ENCODE measurements at places on chromosomes 16 and 17.

DNA sequence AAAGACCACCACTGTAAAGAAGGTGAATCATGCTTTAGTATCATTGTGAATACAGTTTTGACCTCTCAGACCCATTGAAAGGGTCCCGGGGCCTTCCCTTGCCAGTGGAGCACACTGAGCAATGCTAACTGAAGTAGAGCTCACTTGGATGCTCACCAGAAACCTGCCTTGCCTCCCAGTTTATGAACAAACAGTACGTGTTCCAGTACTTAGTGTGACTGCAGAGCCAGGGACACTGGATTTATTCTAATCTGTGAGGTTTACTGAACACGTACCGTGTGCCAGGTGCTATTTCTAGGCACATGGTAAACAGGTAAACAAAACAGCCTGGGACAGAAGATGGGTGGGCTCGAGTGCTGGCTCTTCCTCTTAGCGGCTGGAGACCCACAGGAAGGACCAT, 79.6 kb downstream of the FOXL1 start:
- no peak overlapping the region for H3K27ac ChIP-seq
- no peaks in the 10 kb centered on the region for H3K4me1 ChIP-seq
- H3K4me3 ChIP-seq, result no peak overlapping the region
- H3K27me3 ChIP-seq, result no peaks in the 10 kb centered on the region

GRCh38 chr17:20214794-20215193, 205.6 kb downstream of the SPECC1 start:
- H3K4me3 ChIP-seq, result no peak overlapping the region
- H3K4me1 ChIP-seq, result no peaks in the 10 kb centered on the region
- no peak overlapping the region for H3K27ac ChIP-seq
- H3K27me3 ChIP-seq, result no peaks in the 10 kb centered on the region

DNA sequence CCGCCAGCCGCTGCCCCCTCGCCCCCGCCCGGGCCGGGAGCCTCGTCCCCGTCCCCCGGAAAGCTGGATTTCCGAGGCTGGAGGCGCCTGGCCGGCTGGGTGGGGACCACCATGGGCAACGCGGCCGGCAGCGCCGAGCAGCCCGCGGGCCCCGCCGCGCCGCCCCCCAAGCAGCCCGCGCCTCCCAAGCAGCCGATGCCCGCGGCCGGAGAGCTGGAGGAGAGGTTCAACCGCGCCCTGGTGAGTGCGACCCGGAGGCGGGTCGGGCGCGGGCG, 266 bp downstream of the FMNL1 start:
- H3K4me3 ChIP-seq, result peak overlapping the region; percentile 56
- no peak for DNase-seq
- no peaks in the 10 kb centered on the region for H3K4me1 ChIP-seq
- H3K27ac ChIP-seq, result peak overlapping the region; percentile 66

GRCh38 chr16:4309833-4310266, 6.0 kb upstream of the GLIS2 start:
- peaks cover 32% of the 10 kb centered on the region for H3K4me1 ChIP-seq
- H3K4me3 ChIP-seq, result no peak overlapping the region
- no peaks in the 10 kb centered on the region for H3K27me3 ChIP-seq
- DNase-seq, result peak; percentile 85

- no peak for DNase-seq
- no peak overlapping the region for H3K4me3 ChIP-seq
- no peak overlapping the region for H3K27ac ChIP-seq
- H3K36me3 ChIP-seq, result no peaks in the 10 kb centered on the region
Observed at GRCh38 chr17:73791631-73792030, 147.4 kb upstream of the SDK2 start.

GRCh38 chr16:87350681-87351319, 32.8 kb downstream of the FBXO31 start:
- no peak for DNase-seq
- no peaks in the 10 kb centered on the region for H3K4me1 ChIP-seq
- H3K27ac ChIP-seq, result no peak overlapping the region
- no peak overlapping the region for H3K4me3 ChIP-seq

- H3K27me3 ChIP-seq, result no peaks in the 10 kb centered on the region
- H3K36me3 ChIP-seq, result no peaks in the 10 kb centered on the region
- no peak for DNase-seq
- peaks cover 6% of the 10 kb centered on the region for H3K4me1 ChIP-seq
Observed at GRCh38 chr17:6075845-6076244, 5.7 kb downstream of the WSCD1 start.

- no peaks in the 10 kb centered on the region for H3K27me3 ChIP-seq
- no peak overlapping the region for H3K4me3 ChIP-seq
- DNase-seq, result no peak
- H3K4me1 ChIP-seq, result no peaks in the 10 kb centered on the region
- H3K27ac ChIP-seq, result no peak overlapping the region
- no peaks in the 10 kb centered on the region for H3K36me3 ChIP-seq
Observed at GRCh38 chr16:55825115-55825728, 7.7 kb downstream of the CES1 start.

DNA sequence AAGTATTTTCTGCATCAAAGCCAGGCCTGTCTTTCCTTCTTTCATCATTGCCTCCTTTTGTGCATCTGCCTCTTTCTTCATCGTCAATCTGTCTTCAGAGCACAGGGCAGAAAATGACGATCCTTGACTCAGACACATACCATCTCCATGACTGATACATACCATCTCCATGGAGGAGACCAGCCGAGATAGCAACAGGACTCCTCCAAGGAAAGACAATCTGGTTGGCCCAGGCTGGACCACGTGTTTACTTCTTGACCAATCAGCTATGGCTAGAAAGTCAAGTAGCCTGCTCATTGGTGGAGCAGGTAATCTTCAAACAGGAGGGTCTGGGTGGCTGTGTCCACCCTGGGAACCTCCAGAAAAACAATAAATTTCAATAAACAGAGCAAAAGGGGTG, 164.6 kb downstream of the CPPED1 start:
- no peaks in the 10 kb centered on the region for H3K27me3 ChIP-seq
- H3K4me1 ChIP-seq, result no peaks in the 10 kb centered on the region
- no peak for DNase-seq

DNA sequence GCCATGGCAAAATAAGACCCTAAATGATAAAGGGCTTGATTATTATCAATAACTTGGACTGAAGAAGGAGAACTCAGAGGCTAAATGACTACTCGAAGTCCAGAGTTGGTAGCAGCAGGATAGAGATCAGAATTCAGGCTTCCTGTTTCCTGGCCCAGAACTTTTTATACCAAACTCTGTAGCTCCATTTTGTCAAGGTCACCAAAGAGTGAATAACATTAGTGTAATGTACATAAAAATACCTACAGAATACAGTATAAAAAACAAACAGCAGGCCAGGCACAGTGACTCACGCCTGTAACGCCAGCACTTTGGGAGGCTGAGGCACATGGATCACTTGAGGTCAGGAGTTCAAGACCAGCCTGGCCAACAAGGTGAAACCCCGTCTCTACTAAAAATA, 79.0 kb downstream of the ARHGAP17 start:
- H3K36me3 ChIP-seq, result peaks cover 97% of the 10 kb centered on the region
- H3K27ac ChIP-seq, result no peak overlapping the region
- no peaks in the 10 kb centered on the region for H3K4me1 ChIP-seq
- no peak for DNase-seq
- H3K27me3 ChIP-seq, result no peaks in the 10 kb centered on the region

GRCh38 chr17:41580687-41581365, 5.9 kb downstream of the KRT14 start:
- H3K27ac ChIP-seq, result no peak overlapping the region
- peaks cover 19% of the 10 kb centered on the region for H3K27me3 ChIP-seq
- H3K4me1 ChIP-seq, result no peaks in the 10 kb centered on the region
- no peaks in the 10 kb centered on the region for H3K36me3 ChIP-seq

DNA sequence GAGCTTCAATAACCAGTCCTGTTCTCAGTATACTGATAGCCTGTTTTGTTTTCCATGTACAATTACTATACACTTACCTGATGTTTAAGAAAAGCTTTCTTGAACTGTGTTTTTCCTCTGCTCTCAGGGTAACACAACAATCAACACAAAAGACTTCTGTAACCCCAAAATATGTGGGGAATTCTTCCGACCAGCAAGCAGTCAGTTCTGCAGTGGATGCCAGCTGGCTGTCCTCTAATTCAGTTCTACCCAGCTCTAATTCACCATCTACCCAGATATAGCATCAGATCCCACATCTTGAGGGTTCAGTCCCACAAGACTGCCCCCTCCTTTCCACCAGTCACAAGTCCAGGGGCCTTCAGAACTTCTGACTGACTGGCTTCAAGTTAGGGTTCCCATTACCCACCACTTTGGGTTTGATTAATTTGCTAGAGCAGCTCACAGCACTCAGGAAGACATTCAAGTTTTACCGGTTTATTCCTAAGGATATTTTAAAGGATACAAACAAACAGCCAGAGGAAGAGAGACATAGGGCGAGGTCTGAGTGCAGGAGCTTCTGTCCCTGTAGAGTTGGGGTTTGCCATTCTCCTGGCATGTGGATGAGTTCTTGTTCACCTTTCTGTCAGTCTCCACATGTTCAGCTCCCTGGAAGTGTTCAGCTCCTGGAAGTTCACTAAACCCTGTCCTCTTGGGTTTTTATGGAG, 178.2 kb downstream of the CHD9 start:
- DNase-seq, result no peak
- H3K27ac ChIP-seq, result no peak overlapping the region
- H3K36me3 ChIP-seq, result peaks cover 100% of the 10 kb centered on the region
- no peaks in the 10 kb centered on the region for H3K27me3 ChIP-seq
- peaks cover 9% of the 10 kb centered on the region for H3K4me1 ChIP-seq

DNA sequence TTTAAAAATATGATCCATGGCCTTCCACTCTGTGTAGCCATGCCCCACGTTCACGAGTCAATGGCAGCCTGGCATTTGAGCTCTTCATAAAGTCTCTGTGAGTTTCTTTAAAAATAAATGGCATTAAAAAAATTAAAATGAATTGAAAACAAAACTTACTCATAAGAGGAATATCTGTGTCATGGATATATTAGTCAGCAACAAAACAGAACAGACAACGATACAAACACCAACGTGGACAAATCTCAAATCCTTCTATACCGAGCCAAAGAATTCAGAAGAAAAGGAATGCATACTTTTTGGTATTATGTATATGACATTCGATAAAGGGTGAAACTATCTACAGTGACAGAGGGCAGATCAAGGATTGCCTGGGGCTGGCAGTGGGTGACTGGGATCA, 8.2 kb upstream of the CMIP start:
- H3K27ac ChIP-seq, result no peak overlapping the region
- no peak for DNase-seq
- no peak overlapping the region for H3K4me3 ChIP-seq
- peaks cover 16% of the 10 kb centered on the region for H3K4me1 ChIP-seq
- H3K36me3 ChIP-seq, result no peaks in the 10 kb centered on the region

- H3K36me3 ChIP-seq, result no peaks in the 10 kb centered on the region
- no peak overlapping the region for H3K4me3 ChIP-seq
- no peak overlapping the region for H3K27ac ChIP-seq
- no peaks in the 10 kb centered on the region for H3K27me3 ChIP-seq
- no peaks in the 10 kb centered on the region for H3K4me1 ChIP-seq
Observed at GRCh38 chr17:77266891-77267341, 126.1 kb downstream of the SEC14L1 start.

- H3K4me3 ChIP-seq, result peak overlapping the region; percentile 97
- peak overlapping the region; percentile 99 for H3K27ac ChIP-seq
- H3K4me1 ChIP-seq, result peaks cover 41% of the 10 kb centered on the region
- no peaks in the 10 kb centered on the region for H3K27me3 ChIP-seq
- peaks cover 38% of the 10 kb centered on the region for H3K36me3 ChIP-seq
Observed at GRCh38 chr17:44217738-44218343, 1.6 kb downstream of the UBTF start.

- peaks cover 23% of the 10 kb centered on the region for H3K4me1 ChIP-seq
- H3K27me3 ChIP-seq, result peaks cover 7% of the 10 kb centered on the region
- DNase-seq, result peak; percentile 93
- no peaks in the 10 kb centered on the region for H3K36me3 ChIP-seq
Observed at GRCh38 chr17:79919164-79919585, 79.9 kb upstream of the CBX4 start.

DNA sequence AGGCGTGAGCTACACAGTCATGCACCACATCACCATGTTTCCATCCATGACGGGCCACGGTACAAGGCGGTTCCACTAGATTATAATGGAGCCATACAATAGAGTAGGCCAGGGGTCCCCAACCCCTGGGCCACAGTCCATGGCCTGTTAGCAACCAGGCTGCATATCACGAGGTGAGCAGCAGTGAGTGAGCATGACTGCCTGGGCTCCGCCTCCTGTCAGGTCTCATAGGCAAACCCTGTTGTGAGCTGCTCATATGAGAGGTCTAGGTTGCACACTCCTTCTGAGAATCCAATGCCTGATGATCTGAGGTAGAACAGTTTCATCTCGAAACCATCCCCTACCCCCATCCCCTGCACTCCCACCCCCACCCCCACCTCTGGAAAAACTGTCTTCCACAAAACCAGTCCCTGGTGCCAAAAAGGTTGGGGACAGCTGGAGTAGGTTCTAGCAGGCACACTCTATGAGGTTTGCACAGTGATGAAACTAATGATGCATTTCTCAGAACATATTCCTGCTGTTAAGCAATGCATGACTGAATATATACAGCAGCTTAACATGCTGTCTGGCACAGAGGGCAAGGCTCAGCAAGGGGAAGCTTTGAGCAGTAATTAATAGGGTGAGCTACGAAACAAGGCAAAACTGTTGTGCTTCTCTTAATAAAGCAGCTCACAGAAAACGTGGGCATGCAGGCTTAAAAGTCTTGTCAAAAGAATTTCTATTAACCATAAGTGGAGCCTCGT, 108.0 kb downstream of the VPS53 start:
- H3K4me3 ChIP-seq, result no peak overlapping the region
- no peaks in the 10 kb centered on the region for H3K27me3 ChIP-seq
- DNase-seq, result no peak
- H3K36me3 ChIP-seq, result peaks cover 4% of the 10 kb centered on the region

- no peak overlapping the region for H3K27ac ChIP-seq
- H3K4me1 ChIP-seq, result no peaks in the 10 kb centered on the region
- H3K4me3 ChIP-seq, result no peak overlapping the region
Observed at GRCh38 chr17:67090341-67090740, 46.0 kb downstream of the CACNG1 start.

- H3K36me3 ChIP-seq, result no peaks in the 10 kb centered on the region
- H3K4me1 ChIP-seq, result no peaks in the 10 kb centered on the region
- no peak for DNase-seq
Observed at GRCh38 chr17:65820811-65821210, 259.4 kb upstream of the AXIN2 start.

GRCh38 chr17:77523540-77523939, 382.8 kb downstream of the SEC14L1 start:
- no peak overlapping the region for H3K27ac ChIP-seq
- peak; percentile 37 for DNase-seq
- H3K4me3 ChIP-seq, result no peak overlapping the region
- H3K27me3 ChIP-seq, result peaks cover 9% of the 10 kb centered on the region
- peaks cover 2% of the 10 kb centered on the region for H3K4me1 ChIP-seq

Data from sigmoid colon (tissue), 7 donors.